Non-pigmented ciliary epithelial cell (primary cell): ENCODE measurements at places on chromosomes 13 and 19.

DNA sequence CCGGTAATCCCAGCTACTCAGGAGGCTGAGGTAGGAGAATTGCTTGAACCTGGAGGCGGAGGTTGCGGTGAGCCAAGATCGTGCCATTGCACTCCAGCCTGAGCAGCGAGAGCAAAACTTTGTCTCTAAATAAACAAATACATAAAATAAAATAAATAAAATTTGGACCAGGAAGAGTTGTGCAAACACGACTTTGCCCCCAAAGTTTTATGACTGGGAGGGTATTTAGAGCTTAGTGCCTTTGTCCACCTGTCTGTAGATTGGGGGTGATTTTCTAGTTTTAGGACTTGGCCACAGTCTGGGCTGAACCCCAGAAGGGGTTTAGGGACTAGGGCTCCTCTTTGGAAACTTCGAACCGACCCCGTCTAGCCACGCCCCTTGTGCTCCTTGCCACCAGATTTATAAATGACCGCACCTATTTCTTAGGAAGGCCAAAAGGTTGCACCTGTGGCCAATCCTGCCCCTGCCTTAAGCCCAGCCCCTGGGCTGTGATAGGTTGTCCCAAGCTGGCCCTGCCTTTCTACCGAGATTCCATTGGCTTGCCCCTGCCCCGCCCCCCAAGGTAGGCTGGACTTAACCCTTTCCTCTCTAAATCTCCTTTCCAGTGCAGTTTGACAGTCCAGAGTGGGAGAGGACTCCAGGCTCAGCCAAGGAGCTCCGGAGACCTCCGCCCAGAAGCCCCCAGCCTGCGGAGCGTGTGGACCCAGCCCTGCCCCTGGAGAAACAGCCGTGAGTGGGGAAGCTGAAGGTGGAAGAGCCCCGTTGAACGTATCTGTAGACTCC, 5.3 kb downstream of the SHD start:
- no peak for DNase-seq

- DNase-seq, result no peak
These were observed 184.1 kb upstream of the EDNRB start for GRCh38 chr13:78102741-78103140.

DNA sequence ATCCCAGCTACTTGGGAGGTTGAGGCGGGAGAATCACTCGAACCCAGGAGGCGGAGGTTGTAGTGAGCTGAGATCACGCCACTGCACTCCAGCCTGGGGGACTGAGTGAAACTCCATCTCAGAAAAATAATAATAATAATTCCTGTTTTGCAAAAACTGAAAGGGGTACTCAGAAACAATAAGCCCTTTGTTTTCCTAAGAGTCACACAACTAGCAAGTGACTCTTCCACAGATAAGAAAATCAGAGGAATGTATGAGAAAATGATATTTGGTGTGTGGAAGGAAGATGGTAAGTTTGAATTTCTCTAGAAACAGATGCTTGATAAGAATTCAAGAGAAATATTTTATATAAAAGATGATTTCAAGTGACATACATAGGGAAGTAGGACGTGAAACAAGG, 35.1 kb downstream of the SYDE1 start:
- DNase-seq, result no peak

DNA sequence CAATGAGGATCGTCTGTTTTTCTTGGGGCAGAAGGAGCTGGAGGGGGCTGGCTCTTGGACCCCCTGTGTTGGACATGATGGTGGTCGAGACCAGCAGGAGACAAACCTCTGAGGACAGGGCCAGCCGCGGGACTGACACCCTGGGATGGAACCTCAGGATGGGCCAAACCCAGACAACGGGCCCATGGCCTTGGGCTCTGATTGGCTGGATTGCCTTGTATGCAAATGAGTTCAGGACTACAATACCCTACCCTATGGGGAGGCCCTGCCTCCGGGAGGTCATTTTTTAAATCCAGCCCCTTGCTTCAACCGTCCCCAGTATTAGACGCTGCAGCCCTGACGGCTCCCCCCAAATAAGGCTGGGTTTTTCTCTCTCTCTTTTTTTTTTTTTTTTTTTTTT, 22.0 kb downstream of the SLC5A5 start:
- DNase-seq, result no peak

GRCh38 chr13:113935001-113935844, 38.7 kb downstream of the C13orf46 start:
- DNase-seq, result no peak

DNA sequence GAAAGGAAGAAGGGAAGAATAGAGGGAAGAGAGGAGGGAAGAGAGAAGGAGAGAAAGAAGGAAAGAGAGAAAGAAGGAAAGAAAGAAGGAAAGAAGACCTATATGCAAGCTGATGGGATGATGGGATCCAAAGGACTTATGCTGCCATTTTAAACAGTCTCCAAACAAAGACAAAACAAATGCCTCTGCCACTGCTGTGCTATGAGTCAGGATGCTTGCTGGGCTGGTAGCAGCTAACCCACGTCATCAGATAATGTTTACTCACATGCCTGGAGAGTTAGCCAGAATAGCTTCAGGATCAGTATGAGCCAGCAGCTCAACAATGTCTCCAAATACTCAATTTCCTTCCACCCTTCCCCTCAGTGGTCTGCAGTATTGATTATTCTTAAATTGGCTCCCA, 12.0 kb upstream of the ZNF274 start:
- no peak for DNase-seq
